ENCODE measurements at places on chromosomes 7 and 10.

DNA sequence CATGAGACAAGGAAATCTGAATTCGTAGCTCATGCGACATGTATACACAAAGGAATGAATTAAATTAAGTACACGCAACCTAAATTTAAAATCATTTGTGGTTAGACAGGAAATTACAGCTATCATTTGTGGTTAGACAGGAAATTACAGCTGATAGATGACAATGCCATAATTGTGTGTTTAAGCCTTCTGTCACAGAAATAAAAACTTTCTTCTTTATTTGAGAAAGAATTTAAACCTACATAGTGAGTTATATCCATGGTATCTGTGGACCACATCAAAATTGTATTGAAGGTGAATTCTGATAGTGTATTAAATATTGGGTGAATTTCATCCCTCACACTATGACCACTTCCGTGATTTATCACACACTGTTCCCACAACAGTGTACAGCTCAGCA lies 362.9 kb downstream of the MAGI2 start:
- H3K36me3 ChIP-seq, result no peaks in the 10 kb centered on the region
- no peak overlapping the region for H3K27ac ChIP-seq
- H3K4me1 ChIP-seq, result no peaks in the 10 kb centered on the region
- no peak for DNase-seq
- H3K4me3 ChIP-seq, result no peak overlapping the region
- H3K27me3 ChIP-seq, result no peaks in the 10 kb centered on the region

DNA sequence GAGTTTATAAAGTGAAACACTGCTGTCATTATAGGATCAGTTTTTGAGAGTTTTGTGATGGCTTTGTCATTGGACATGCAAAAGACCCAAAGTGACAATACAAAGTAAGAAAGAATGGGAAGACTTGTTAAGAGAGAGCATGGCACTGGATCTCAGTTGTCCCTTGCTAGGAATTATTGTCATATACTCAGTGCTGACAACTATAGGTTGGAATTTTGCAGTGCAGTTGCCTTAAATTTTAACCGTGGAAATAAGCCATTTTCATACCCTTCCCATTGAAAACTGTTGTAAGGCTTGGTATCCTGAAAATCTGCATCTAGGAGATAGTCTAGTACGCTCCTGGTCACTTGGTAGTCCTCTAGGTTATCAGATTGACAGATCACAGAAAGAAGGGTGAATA lies 1156.7 kb downstream of the GATA3 start:
- H3K36me3 ChIP-seq, result no peaks in the 10 kb centered on the region
- DNase-seq, result no peak
- no peak overlapping the region for H3K4me3 ChIP-seq
- peaks cover 2% of the 10 kb centered on the region for H3K27me3 ChIP-seq

GRCh38 chr7:107999779-108000560 lies 3.0 kb downstream of the LAMB1 start:
- H3K27ac ChIP-seq, result no peak overlapping the region
- peaks cover 50% of the 10 kb centered on the region for H3K4me1 ChIP-seq
- peaks cover 6% of the 10 kb centered on the region for H3K27me3 ChIP-seq

GRCh38 chr7:67348171-67348570 lies 351.5 kb downstream of the TYW1 start:
- no peaks in the 10 kb centered on the region for H3K36me3 ChIP-seq
- H3K27ac ChIP-seq, result no peak overlapping the region
- H3K27me3 ChIP-seq, result no peaks in the 10 kb centered on the region
- no peaks in the 10 kb centered on the region for H3K4me1 ChIP-seq

- no peak overlapping the region for H3K4me3 ChIP-seq
- peaks cover 3% of the 10 kb centered on the region for H3K4me1 ChIP-seq
- no peak overlapping the region for H3K27ac ChIP-seq
- no peaks in the 10 kb centered on the region for H3K36me3 ChIP-seq
Measured at GRCh38 chr7:22733761-22734160, 6.8 kb downstream of the IL6 start.

GRCh38 chr7:94276795-94277194 lies 117.9 kb upstream of the COL1A2 start:
- H3K27me3 ChIP-seq, result no peaks in the 10 kb centered on the region
- no peak for DNase-seq
- no peak overlapping the region for H3K27ac ChIP-seq
- H3K4me1 ChIP-seq, result no peaks in the 10 kb centered on the region

DNA sequence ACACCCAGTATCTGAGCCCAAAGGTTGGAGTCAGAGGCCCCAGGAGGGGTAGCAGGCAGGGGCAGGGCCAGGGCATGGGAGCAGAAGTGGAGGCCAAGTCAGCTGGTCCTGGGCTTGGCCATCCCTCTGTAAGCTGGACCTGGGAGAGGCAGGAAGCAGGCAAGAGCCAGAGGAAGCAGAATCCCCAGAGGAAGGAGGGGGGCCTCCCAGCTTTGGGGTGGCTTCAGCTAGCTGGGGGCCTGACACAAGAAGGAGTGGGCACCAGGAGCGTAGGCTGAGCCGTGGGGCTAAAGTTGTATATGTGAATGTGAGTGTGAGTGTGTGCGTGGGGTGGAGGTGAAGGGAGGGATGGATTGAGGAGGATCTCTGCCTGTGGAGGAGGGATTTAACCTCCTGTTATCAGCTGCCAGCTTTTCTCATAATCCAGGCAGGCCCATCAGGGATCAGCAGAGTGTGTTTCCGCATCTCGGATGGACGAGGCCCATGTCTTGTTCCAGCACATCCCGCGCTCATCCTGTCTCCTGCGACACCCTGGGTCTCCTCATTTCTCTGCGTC lies 54.0 kb downstream of the NEURL1 start:
- no peaks in the 10 kb centered on the region for H3K27me3 ChIP-seq
- no peak overlapping the region for H3K27ac ChIP-seq
- H3K4me1 ChIP-seq, result peaks cover 9% of the 10 kb centered on the region
- DNase-seq, result peak; percentile 46

DNA sequence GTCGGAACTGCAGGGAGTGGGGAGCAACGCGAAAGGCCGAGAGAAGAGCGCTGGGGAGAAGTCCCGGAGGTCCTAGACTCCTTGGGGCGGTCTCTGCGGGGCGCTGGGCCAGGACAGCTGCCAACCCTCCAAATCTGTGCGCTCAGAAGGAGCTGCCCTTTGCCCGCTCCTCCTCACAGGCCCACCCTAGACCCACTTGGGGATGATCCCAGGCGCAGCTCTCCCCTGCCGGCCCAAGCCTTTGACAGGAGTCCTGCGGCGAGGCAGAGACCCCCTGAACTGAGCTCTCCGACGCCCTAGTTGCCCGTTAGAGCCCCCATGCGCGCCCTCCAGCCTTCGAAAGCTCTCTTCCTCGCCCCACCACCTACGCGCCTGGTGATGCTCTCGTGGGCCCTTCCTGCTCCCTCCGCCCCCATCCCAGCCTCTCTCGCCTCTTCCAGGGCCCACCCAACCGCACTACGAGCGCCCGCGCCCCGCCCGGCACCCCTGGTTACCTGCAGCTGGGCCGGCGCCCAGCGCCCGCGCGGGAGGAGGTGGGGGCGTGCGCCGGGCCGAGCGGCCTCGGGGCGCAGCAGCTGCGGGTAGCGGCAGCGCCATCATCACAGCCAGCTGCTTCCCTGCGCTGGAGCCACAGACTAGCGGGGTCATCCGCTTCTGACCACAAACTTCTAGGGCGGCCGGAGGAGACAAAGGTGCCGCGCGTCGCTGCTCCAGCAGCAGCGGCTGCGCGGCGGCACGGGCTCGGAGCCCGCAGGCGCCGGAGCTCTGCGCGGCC lies 353.4 kb downstream of the DNAJB6 start:
- peaks cover 91% of the 10 kb centered on the region for H3K27me3 ChIP-seq
- peak; percentile 59 for DNase-seq
- peak overlapping the region; percentile 43 for H3K4me3 ChIP-seq
- no peak overlapping the region for H3K27ac ChIP-seq
- no peaks in the 10 kb centered on the region for H3K36me3 ChIP-seq
- peaks cover 50% of the 10 kb centered on the region for H3K4me1 ChIP-seq

GRCh38 chr7:151123822-151124464 lies 37.7 kb downstream of the AGAP3 start:
- H3K27me3 ChIP-seq, result no peaks in the 10 kb centered on the region
- peaks cover 78% of the 10 kb centered on the region for H3K36me3 ChIP-seq
- peak; percentile 90 for DNase-seq
- no peak overlapping the region for H3K27ac ChIP-seq

DNA sequence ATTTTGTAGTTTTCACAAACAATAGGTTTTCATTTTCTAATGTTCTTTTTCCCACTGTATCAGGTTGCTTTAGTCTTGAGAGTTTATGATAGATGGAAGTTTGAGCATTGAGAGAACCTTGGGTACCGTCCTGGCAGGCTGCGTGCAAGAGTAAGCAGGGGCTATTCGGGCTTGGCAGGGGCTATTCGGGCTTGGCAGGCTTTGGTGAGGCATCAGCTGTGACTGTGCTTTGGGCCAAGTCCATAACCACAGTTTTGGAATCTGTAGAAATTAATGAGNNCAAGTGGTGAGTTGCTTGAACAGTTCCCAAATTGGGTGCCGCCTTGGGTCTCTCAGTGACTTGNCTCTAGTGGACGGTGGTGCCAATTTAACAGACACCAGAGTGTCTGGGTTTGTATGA lies 424.6 kb downstream of the PAXIP1 start:
- no peak overlapping the region for H3K4me3 ChIP-seq
- no peaks in the 10 kb centered on the region for H3K4me1 ChIP-seq
- H3K27ac ChIP-seq, result no peak overlapping the region
- no peaks in the 10 kb centered on the region for H3K27me3 ChIP-seq

GRCh38 chr7:102260856-102261255 lies 25.8 kb upstream of the SH2B2 start:
- no peaks in the 10 kb centered on the region for H3K27me3 ChIP-seq
- no peak overlapping the region for H3K27ac ChIP-seq
- no peaks in the 10 kb centered on the region for H3K36me3 ChIP-seq
- no peaks in the 10 kb centered on the region for H3K4me1 ChIP-seq
- DNase-seq, result no peak

GRCh38 chr10:3605882-3606281 lies 179.1 kb downstream of the KLF6 start:
- H3K4me3 ChIP-seq, result no peak overlapping the region
- H3K36me3 ChIP-seq, result no peaks in the 10 kb centered on the region
- DNase-seq, result no peak
- H3K27ac ChIP-seq, result no peak overlapping the region
- H3K4me1 ChIP-seq, result no peaks in the 10 kb centered on the region

GRCh38 chr10:62738916-62739315 lies 65.6 kb upstream of the ADO start:
- no peak overlapping the region for H3K27ac ChIP-seq
- no peaks in the 10 kb centered on the region for H3K36me3 ChIP-seq
- no peaks in the 10 kb centered on the region for H3K27me3 ChIP-seq
- H3K4me1 ChIP-seq, result no peaks in the 10 kb centered on the region

- no peak overlapping the region for H3K27ac ChIP-seq
- no peak overlapping the region for H3K4me3 ChIP-seq
- peaks cover 18% of the 10 kb centered on the region for H3K4me1 ChIP-seq
- no peaks in the 10 kb centered on the region for H3K27me3 ChIP-seq
- no peak for DNase-seq
Measured at GRCh38 chr10:72622271-72622670, 3.6 kb downstream of the MICU1 start.

DNA sequence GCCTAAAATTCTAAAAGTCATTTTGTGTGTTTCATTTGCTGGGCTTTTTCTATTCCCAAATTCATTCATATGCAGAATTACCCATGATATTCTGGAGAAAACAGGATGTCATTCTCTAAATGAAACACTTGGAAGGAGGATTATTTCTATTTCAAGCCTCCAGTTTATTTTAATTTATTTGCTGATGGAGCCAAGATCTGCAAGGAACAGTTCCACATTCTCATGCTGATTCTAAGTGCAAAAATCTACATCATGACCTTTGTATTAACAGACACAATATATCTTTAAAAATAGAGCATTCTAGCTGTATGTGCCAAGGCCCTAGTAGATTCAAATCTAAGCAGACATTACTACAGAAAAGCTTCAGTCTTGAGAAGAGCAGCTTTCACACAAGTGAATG lies 51.3 kb upstream of the KCND2 start:
- H3K36me3 ChIP-seq, result no peaks in the 10 kb centered on the region
- no peak for DNase-seq
- no peaks in the 10 kb centered on the region for H3K4me1 ChIP-seq

DNA sequence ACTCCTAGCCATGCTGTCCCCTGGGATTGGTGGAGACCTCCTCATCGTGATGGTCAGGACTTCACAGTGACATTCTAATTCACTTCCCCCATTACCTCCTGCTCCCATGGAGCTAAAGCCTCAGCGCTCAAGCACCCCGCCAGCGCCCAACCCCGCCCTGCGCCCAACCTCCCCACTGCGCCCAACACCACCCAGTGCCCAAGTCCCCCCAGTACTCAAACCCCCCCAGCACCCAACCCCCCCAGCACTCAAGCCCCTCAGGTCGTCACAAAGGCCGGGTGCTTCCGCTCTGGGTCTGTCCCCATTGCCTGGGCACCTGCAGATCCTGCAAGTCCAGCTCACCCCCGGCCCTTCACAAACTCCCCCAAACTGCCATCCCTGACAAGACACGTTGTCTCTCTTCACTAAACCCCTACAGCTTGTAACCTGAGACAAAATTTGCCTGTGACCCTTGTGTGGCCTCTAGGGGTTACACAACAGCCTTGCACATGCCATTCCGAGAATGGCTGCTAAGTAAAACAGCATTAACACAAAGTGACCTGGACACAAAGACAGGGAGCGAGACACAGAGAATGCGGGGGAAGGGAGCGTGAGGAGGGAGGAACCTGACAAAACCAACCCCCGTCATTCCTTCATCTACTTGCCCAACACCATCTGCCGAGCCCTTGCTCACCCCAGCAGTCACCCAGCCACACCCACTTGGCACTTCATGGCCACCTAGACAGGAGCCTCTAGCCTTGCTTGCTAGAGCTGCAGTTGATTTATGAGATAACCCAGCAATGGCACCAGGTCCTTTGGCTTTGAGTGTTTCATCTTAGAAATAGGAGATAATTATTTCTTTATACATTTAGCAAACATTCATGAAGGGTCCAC lies 107.8 kb downstream of the ADARB2 start:
- H3K4me1 ChIP-seq, result no peaks in the 10 kb centered on the region
- no peaks in the 10 kb centered on the region for H3K36me3 ChIP-seq
- no peak overlapping the region for H3K27ac ChIP-seq
- no peaks in the 10 kb centered on the region for H3K27me3 ChIP-seq

DNA sequence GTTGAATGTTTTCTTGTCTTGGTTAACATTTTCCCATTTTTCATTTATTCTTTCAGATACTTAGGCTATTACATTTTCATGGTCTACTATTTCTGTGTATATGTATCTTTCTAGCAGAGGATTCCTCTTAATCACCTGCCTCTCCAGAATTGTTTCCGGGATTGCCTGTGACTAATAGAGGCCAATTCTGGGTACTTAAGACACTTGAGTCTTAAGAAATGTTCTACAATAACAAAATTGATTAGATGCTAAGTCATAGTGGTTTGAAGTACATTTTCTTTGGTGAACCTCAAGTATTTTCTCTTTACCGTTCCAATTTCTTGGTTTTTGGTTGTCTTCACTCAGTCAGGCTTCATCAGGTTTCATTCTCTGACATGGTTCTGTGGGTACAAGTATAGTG lies 26.4 kb downstream of the BBS9 start:
- no peak overlapping the region for H3K27ac ChIP-seq
- H3K36me3 ChIP-seq, result no peaks in the 10 kb centered on the region
- no peak overlapping the region for H3K4me3 ChIP-seq
- H3K27me3 ChIP-seq, result no peaks in the 10 kb centered on the region
- H3K4me1 ChIP-seq, result no peaks in the 10 kb centered on the region
- no peak for DNase-seq

GRCh38 chr10:62689712-62690111 lies 114.8 kb upstream of the ADO start:
- no peaks in the 10 kb centered on the region for H3K36me3 ChIP-seq
- no peak overlapping the region for H3K4me3 ChIP-seq
- peaks cover 5% of the 10 kb centered on the region for H3K4me1 ChIP-seq
- no peak overlapping the region for H3K27ac ChIP-seq

GRCh38 chr7:18872344-18872743 lies 245.1 kb downstream of the TWIST1 start:
- no peaks in the 10 kb centered on the region for H3K36me3 ChIP-seq
- H3K27ac ChIP-seq, result no peak overlapping the region
- H3K4me1 ChIP-seq, result peaks cover under 1% of the 10 kb centered on the region
- no peaks in the 10 kb centered on the region for H3K27me3 ChIP-seq
- no peak overlapping the region for H3K4me3 ChIP-seq

All from suprapubic skin (tissue), 4 donors.